Activated CD8-positive, alpha-beta T cell treated with anti-CD3 and anti-CD28 coated beads for 36 hours (primary cell): ENCODE measurements at places on chromosomes 4 and X.

DNA sequence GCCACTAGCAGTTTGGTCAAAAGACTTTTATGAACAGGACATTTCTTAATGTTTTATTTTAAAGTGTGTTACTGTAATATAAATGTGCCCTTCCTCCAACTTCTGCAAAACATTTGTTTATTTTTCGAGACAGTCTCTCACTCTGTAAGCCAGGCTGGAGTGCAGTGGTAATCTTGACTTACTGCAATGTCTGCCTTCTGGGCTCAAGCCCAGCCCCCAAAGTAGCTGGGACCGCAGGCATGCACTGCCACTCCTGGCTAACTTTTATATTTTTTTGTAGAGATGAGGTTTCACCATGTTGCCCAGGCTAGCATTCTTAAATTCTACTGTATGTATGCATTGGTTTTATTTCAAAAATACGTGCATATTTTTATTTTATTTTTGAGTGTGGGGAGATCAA is 1201.9 kb downstream of the STIM2 start:
- DNase-seq: no peak

GRCh38 chrX:143095816-143096215 is 70.1 kb downstream of the SPANXN4 start:
- no peak for DNase-seq

GRCh38 chr4:146787731-146788130 is 149.0 kb downstream of the POU4F2 start:
- DNase-seq: no peak

DNA sequence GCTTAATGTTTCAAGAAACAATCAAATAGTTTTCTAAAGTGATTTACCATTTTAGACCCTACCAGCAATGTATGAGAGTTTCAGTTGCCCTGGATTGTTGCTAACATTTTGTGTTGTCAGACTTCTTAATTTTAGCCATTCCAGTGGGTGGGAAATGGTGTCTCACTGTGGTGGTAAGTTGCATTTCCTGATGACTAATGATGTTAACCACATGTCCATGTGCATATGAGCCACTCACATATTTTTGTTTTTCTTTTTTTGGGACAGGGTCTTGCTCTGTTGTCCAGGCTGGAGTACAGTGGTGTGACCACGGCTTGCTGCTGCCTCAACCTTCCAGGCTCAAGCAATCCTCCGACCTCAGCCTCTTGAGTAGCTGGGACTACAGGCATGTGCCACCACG is 48.3 kb downstream of the MED28 start:
- DNase-seq: no peak

GRCh38 chrX:95117556-95117955 is 1443.5 kb downstream of the FAM133A start:
- DNase-seq: no peak

GRCh38 chrX:72621625-72622485 is 49.2 kb upstream of the HDAC8 start:
- DNase-seq: peak; percentile 5

DNA sequence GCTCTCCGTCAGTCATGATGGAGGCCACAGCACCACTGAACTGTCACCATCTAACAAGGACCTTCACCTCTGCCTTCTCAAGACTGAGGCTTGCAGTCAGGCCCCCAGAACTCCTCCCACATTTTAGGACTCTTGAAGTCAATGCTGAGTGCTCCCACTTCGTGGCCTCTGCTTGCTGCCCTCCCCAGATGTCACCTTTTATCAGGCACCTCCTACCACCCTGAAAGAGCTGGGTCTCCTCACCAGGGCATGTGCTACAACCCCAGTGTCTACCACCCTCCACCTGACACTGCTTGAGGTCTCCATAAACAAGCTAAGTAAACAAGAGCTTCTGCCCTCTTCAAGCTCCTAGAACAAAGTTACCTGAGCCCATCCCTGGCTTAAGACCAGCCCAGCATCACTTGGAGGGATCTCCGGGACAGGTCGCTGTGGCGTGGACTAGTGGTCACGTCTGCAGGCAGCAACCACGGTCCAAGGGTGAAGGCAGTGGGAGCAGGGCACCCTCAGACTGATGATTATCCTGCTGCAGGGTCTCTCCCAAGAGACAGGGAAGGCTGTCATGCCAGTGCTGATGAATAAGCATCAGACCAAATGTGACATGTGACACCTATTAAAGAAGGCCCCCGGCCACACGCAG is 7.7 kb upstream of the FAM53A start:
- no peak for DNase-seq

- no peak for DNase-seq
These were observed 416.0 kb upstream of the TENM3 start for GRCh38 chr4:181827246-181827645.

GRCh38 chrX:69022430-69022829 is 142.8 kb downstream of the PJA1 start:
- DNase-seq: no peak

DNA sequence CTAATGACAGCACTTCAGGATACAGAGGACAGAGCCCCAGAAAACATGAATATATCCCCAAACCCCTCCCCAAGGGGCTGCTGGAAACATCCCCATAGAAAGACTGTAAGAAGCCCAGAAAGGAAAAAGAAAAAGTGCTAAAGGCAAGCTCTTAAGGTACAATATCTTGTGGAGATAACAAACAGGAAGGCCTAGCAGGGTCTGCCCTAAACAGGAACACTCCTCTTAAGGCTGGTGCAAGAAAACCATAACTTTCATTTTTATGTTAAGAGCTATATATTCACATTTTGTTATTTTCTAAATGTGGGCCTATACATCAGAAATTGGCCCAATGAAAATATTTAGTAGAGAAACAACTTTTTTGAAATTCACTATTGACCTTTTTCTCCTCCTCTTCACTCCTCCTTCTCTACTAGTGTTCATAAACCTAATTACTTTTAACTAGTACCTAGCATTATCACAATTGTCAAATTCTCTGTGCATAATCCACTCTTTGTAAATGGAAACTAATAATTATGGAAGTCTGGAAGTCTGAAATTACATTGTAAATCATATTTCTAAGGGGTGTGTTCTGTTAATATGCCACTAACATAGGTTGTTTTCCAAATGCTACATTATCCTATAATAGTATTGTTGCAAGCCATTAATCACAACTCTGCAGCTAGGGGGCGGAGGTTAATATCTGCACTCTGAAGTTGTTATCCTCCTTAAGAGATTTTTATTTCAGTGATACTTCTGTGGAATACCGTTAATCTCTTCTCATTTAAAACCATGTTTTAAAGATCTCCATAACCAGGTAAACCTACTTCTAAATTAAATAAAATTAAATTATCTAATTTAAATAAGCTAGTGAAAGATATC is 59.8 kb downstream of the CASK start:
- no peak for DNase-seq

DNA sequence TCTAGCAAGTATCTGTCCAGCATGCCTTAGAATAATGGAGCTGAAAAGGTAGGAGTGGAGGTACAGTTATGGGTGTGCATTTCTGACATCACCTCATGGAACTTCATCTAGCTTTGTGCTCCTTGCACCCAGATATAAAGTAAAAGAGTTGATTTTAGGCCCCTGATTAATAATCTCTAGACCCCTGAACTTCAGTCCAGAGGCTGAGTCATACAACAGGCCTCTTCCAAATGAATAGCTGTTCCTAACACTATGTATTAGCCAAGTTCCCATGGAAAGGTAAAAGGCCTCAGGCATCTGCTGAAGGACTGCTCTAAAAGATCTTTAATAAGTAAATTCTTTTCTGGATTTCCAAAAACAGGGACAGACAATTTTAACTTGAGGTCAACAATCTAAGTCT is 16.2 kb downstream of the TBC1D9 start:
- DNase-seq: no peak

- DNase-seq: no peak
These were observed 143.6 kb upstream of the FAM47A start for GRCh38 chrX:34275699-34276098.

DNA sequence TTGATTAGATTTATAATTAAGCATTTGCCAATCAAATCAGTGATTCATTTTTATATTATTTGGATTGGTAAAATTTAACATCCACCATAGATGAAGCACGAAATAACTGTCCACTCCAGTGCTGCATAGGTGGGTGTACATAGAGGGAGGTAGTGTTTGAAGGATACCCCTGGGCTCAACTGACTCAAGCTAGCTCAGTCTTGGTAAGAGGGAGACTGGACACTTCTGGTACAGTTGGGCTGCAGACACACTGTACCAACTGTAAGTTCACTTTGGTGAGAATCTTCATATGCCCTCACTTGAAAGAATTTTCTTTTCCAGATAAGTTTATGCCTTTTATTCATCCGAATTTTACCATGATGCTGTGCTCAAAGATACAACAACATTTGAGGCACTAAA is 48.6 kb upstream of the UGT2B15 start:
- DNase-seq: no peak

- DNase-seq: peak; percentile 84
These were observed 140.3 kb upstream of the SH3RF1 start for GRCh38 chr4:169410839-169411770.

DNA sequence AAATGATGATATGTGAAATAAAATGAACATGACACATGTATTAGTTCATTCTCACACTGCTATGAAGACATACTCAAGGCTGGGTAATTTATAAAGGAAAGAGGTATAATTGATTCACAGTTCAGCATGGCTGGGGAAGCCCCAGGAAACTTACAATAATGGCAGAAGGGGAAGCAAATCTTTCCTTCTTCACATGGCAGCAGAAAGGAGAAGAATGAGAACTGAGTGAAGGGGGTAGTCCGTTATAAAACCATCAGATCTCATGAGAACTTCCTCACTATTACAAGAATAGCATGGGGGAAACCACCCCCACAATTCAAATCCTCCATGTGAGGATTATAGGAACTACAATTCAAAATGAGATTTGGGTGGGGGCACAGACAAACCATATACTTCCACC is 243.9 kb upstream of the GYPA start:
- DNase-seq: no peak

- no peak for DNase-seq
These were observed 284.9 kb downstream of the FBXO8 start for GRCh38 chr4:173998471-173999144.

GRCh38 chr4:19736968-19737756 is 514.5 kb upstream of the SLIT2 start:
- DNase-seq: no peak

- peak; percentile 41 for DNase-seq
These were observed 5.9 kb upstream of the GRPEL1 start for GRCh38 chr4:7073526-7074390.

- no peak for DNase-seq
These were observed 20.2 kb downstream of the GLRA3 start for GRCh38 chr4:174808836-174809235.

- DNase-seq: no peak
These were observed 103.9 kb upstream of the RAB40AL start for GRCh38 chrX:102833136-102833535.

GRCh38 chrX:46864606-46865005 is 27.8 kb downstream of the RP2 start:
- DNase-seq: no peak

DNA sequence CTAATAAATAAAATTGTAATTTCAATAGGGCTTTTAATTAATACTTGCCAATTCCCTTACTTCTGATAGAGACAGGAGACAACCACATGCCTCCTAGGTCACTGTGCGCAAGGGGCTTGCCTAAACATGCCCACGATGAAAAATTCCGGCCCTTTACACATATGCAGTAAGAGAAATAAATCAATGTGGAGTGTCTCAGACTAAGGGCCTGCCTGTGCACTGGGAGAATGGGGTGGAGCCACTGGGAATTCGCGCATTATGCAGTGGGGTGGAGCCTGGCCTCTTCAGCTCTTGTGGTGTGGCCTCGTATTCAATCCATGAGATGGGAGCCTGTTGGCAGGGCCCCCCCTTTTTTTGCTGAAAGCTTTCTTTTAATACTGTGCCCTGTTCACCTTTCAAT is 484.5 kb downstream of the PDGFC start:
- DNase-seq: no peak

DNA sequence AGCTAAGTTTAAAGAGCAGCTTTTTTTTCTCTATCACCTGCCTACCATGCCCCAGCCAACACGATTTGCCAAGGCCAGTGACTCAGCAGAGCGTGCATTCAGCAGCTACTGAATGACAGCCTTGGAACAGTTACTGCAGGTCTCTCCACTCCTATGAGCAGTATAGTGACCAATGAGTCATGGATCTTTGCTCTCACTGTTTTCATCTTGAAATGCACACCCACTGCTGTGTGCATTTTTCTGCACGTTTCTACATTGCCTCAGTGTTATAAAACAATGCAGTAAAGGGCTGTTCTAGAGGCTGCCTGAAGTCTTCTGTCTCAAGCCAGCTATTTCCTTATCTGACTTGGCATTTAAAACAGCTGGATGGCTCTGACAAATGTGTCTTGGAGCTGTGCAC is 66.0 kb upstream of the C4orf54 start:
- peak; percentile 19 for DNase-seq
